Activated CD4-positive, alpha-beta T cell treated with anti-CD3 and anti-CD28 coated beads for 36 hours (primary cell): ENCODE measurements at places on chromosomes 11 and 22. TPM values are rescaled to one million over a fixed set of nuclear protein-coding genes. Genes with fewer than 3 reads are reported as not detected.
A peak's percentile ranks its signal among the peaks of the same experiment; 100 is the strongest.

- DNase-seq = peak; percentile 91
Observed at GRCh38 chr11:64340671-64341335, 799 bp downstream of the CCDC88B start.

- DNase-seq = peak; percentile 63
Observed at GRCh38 chr11:128694618-128695481, 978 bp downstream of the FLI1 start.

- DNase-seq = no peak
Observed at GRCh38 chr11:112455791-112456190, 195.1 kb upstream of the PLET1 start.

DNA sequence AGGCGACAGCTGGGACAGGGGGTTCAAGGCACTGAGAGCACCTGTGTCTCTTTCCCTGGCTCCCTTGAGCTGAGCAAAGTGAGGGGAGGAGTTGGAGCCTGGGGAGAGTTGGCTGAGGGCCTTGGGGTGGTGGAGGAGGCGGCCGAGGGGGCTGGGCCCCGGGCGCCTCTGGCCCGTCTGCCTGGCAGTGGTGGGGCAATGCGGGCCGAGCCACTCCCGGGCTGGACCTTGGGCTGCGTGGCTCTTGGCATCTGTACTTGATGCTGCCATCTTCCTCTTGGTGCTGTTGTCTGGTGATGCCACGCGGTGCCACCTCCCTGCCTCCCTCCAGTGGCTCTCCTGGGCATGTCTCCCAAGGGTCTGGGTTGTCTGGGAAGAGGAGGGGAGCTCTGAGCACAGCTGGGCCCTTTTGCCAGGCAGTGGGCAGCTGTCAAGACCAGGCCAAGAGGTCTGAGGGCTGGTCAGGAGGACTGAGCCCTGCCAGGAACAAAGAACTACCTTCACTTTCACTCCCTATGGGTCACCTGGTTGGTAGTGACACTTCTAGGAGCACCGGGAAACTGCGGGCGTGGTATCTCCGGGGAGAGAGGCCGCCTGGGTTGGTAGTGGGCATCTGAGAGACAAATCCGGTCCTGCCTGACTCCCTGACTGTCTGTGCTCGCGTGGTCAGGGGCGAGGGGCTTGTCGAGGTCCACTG, 1.3 kb downstream of the GRIK4 start:
- DNase-seq = no peak

DNA sequence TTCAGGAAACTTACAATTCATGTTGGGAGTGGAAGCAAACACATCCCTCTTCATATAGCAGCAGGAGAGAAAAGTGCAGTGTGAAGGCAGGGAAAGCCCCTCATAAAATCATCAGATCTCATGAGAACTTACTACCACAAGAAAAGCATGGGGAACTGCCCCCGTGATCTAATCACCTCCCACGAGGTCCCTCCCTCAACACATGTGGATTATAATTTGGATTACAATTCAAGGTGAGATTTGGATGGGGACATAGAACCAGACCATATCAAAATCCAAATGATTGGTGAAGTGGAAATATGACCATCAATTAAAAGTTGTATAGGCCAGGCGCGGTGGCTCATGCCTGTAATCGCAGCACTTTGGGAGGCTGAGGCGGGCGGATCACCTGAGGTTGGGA, 1268.0 kb downstream of the JRKL start:
- DNase-seq = no peak

The LRRC56 gene
- 0.96 TPM for total RNA-seq

DNA sequence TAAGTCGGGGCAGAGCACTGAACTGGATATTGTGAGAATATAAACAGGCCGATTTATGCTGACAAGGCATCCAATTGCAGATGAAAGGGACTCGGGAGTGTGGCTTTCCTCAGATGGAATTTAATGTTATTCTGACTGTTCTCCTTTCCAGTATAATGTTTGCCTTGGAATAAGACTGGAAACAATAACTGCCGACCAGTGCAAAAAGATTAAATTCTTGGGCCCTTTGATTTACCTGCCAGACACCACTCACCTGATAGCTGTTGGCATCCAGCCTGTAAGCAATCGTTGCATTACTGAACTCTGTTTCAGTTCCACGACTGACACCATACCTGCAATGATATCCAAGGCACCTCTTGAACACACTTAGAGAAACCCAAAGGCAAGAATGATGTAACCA, 10.9 kb downstream of the NUP160 start:
- no peak for DNase-seq

The C11orf16 gene
- total RNA-seq = not detected

- no peak for DNase-seq
Observed at GRCh38 chr22:28983788-28984441, 77.7 kb downstream of the C22orf31 start.

DNA sequence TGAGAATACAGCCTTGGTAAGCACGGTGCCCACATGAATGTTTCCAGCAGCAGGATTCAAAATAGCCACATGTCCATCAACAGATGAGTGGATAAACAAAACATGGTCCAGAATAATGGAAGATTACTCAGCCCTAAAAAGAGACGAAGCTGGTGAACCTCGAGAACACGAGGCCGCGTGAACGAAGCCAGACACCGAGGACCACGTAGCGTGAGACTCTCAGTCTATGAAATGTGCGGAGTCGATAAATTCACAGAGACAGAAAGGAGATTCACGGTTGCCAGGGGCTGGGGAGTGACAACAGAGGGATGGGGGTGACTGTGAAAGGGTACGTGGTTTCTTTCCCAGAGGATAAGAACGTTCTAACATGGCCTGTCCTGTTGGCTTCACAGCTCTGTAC, 2.9 kb upstream of the ASCL2 start:
- no peak for DNase-seq

DNA sequence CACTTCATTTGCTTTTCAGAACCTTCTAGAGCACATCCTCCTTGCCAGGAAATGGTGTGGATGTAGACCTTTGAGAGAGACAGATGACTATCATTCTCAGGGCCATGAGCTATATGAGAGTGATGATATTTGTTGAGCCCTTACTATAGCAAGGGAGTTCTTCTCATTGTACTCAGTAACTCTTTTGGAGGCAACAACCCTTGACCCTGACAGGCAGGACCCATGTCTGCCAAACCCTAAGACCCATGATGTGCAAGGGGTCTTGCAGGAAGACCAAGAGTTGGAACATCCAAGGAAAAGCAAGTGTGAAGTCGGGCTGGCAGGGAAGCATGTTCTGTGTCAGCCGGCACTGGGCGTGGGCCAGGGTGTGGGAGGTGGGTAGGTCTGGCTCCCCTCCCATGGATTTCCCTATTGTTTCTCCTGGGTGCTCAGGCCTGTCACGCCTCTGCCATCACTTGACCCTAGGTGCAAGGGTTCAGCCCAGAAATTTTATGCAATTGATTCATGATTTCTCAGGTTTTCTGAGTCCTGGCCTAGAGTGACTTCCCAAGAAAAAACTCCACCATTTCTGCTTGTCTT, 1.2 kb downstream of the FOLR3 start:
- no peak for DNase-seq

DNA sequence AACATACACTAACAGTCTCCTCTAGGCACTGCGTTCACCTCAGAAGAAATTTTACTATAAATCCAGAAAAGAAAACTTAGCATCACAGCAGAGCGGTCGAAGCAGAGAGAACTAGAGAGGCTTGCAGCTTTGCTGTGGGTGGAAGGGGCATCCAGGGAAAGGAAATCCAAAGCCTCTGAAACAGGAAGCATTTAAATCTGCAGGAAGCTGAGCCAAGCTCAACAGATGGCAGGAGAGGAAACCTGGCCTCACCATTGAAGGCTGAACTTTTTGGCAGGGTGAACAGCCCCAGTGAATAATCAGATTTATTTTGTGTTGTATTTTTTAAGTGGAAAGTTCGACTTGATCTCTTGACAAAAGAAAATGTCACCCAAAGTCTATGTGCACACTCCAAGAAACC, 858.1 kb downstream of the OPCML start:
- DNase-seq = no peak
